ENCODE measurements at places on chromosomes 7 and 10. TPM values are rescaled to one million over a fixed set of nuclear protein-coding genes. Genes with fewer than 3 reads are reported as not detected.

Gene GNAT3
- not detected for total RNA-seq

Gene PLAC9
- 7.8 TPM for total RNA-seq

Gene WEE2
- total RNA-seq, result not detected

Gene MYO1G
- 0.55 TPM for total RNA-seq

Gene ANKRD61
- not detected for total RNA-seq

Gene SPDYE3
- not detected for total RNA-seq

Gene ELFN1
- 3.7 TPM for total RNA-seq

DNA sequence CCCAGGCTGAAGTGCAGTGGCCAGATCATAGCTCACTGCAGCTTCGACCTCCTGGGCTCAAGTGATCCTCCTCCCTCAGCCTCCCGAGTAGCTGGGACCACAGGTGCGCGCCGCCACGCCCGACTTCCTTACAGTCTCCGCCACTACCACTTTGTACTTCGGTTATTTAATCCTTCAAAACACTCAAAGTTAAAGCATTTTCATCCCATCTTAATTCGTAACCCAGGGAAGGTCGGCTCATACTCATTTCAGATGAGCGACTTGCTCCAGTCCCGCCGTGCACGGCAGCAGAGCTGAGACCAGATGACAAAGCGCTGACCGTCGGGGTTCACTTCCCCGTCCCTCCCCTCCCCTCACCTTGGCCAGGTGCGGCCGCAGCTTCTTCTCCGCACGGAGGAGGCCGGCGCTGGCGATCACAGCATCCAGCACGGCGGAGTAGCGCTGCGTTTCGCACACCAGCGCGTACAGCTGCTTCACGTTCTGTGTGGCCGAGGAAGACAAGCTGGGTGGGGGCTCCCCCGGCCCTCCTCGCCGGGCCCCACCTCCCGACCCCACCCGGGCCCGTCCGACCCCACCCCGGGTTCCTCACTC is 457 bp downstream of the NSUN5 start:
- DNase-seq, result no peak

- DNase-seq, result no peak
These were observed 215.7 kb downstream of the TNS3 start for GRCh38 chr7:47366211-47366610.

DNA sequence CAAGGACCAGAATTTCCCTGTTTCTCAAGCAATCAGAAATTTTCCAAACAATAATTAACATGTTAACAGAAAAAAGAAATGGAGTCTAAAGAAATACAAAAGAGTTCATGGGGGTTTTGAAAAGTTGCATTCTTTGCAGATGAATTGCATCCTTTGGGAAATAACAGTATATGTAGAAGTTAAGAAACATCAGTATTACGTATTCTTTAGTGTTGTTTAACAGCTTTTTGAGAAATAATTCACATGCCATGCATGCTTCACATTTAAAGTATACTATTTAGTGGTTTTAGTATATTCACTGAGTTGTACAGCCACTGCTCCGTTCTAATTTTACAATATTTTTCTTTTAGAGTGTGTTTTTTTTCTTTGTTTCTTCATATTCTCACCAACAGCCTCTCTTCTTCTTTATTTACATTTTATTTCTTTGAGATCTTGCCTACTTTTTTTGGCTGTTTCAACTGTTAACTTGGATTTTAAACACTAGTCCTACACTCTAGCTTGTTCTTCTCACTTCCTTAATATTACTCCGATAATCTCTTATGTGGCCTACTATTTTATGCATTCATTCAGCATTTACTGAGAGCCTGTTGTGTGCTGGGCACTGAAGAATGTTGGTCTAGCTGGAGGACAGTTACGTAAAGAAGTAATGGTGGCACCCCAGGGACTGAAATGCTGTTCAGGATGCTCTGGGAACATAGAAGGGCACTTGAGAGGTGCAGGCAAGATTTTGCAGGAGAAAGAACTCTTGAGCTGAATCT is 330.1 kb downstream of the EXOC4 start:
- DNase-seq, result no peak

DNA sequence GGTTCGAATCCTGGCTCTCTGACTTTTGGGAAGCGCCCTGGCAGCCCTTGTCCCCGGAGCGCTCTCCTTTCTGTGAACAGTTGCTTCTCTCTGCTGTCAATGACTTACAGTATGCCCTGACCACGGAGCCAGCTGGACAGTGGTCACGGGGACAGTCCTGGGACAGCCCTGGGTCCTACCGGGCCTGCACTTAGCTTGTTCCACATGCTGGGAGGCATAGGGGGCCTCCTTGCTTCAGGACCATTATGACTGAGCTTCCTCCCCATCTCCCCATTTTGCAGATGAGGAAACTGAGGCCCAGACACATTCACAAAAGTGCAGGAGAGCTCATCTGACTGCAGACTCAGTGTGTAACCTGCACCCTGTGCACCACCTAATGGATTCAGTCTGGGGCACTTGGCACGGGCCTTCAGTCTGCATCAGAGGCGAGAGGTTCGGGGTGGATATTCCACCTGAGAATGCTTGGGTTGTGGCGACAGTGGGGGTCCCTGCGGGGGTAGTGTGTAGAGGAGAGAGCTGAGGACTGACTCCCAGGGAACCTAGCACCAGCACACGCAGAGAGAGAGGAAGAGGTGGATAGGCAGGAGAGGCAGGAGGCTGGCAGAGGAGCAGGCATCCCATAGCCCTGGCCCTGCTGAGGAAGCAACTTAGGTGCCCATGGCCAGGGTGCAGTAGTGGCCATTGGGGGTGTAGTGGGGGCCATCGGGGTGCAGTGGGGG is 1.6 kb downstream of the DOCK1 start:
- peak; percentile 22 for DNase-seq

- DNase-seq, result no peak
These were observed 143.8 kb downstream of the TEX36 start for GRCh38 chr10:125538947-125539731.

DNA sequence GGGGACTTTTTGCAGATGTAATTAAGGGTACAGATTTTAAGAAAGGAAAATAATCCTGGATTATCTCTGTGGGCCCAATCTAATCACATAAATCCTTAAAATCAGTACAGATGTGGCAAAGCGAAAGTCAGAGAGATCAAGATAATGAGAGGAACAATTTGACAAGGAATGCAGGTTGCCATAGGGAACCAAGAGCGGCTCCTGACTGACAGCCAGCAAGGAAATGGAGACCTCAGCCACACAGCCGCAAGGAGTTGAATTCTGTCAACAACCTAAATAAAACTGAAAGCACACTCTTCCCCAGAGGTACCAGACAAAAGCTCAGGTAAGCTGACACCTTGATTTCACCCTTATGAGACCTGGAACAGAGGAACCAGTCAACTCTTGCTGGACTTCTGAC is 3.4 kb upstream of the PNPLA8 start:
- no peak for DNase-seq

GRCh38 chr7:26705567-26705966 is 158.8 kb downstream of the SKAP2 start:
- DNase-seq, result no peak

GRCh38 chr10:5904227-5904626 is 14.2 kb downstream of the FBH1 start:
- no peak for DNase-seq

DNA sequence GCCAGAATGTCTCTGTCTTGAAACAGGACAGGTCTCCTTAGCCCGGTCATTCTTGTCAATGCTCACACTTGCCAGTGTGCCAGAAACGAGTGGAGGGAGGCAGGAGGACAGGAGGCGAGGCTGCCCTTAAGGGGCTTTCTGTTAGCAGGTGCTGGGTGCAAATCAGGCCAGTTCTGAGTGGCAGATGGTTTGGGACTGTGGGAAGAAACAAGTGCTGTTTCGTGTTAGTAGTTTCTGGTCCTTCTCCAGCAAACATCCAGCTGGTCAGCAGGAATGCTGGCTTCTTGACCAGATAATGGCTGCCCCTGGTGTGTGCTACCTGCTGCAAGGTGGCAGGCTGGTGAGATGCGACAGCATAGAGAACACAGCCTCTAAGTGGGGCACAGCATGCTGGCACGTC is 8.2 kb upstream of the NDUFB2 start:
- no peak for DNase-seq

GRCh38 chr7:147775516-147776284 is 814.9 kb upstream of the C7orf33 start:
- DNase-seq, result no peak

DNA sequence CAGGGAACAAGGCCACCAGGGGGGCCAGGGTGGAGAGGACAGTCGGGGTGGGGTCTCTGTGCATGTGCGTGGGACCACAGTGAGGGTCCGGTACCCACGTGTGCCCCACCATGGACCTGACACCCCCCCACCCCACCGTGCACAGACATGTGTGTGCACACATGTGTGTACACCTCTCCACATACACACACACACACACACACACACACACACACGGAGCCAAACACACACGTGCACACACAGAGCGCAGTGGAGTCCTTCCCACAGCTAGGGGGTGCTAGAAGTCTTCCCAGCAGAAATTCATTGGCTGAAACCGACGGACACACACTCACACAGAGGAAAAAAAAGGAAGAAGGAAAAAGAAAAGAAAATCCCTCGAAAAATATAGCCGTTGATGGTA is 42.8 kb upstream of the GNA12 start:
- DNase-seq, result peak; percentile 77

DNA sequence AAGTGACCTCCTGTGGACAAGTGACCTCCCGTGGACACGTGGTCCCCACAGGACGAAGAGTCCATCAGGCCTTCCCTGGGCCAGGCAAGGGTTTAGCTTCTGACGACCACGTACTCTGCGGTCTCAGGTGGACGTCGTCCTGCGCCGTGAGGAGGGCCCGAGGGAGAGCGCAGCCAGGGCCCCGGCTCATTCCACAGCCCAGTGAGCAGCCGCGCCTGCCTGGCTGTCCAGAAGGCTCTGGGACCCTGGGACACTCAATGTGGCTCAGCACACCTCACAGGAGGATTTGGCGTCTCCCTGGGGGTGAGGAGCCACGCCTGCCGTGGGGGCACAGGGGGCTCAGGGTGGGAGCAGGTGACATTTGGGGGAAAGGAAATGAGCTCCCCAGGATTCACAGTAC is 64.4 kb upstream of the CFAP46 start:
- DNase-seq, result no peak

DNA sequence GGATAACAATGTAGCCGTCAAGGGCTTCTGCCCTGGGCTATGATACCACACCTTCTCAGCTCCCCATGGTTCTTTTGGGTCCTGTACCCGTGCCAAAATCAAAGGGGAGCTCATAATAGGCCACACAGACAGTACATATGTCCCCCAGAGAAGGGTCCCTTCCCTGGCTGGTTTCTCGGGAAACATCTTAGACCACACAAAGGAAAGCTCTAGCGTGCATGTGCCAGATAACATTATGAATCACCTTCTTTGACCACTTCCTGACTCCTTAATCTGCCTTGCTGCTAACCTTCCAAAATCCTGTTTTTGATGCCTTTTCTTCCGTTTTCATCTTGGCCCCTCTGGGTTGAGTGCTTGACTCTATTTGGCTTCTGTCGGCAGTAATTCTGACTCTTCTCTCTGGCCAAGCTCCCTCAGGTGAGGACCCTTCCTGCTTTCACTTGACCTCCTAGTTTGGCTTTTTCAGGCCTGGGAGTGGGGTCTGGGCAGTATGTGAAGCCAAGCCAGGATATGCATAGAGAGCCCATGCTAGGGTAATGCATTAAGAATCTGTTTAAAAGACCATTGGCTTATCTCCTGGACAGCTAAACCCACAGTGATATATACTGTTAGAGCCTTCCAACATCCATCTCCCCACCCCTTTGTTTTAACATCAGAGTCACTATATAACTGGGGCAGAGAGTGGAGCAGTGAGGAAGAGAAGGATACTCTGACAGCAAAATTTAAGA is 84.8 kb downstream of the ANLN start:
- no peak for DNase-seq

DNA sequence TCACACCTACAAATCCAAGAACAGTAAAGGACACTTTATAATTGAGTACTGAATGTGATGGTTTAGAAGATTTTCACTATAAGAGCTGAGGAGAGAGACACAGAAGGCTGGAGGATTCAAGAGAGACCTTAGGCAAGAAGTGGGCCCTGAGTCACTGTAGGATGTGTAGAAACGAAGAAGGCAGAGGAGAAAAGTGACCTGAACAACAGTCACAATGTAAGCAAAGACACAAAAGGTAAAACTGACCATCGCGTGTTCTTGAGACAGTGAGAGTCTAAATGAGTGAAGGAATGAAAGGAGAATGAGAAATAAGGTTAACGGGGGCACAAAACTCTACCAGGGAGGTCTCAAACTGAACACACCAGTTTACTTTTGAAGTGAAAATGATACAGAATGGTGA is 298.2 kb upstream of the LRGUK start:
- no peak for DNase-seq

GRCh38 chr7:12322284-12322902 is 81.3 kb downstream of the VWDE start:
- DNase-seq, result no peak

DNA sequence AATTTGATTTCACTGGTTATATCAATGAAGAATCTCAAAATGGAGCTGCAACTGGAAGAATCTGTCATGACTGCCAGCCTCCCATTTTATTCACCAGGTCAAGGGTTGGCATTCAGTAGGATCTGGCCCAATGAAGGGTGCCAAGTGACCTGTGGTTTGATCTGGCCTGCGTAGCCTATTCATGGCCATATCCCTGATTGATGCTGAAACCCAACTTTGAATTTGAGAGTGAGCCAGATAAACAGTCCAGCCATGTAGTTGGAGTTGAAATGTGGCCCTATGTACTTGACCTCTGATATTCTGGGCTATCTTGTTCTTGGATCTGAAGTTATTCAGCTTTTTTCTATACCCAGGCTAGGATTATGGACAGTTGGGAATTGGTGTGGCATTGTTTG is 1.5 kb downstream of the MKLN1 start:
- no peak for DNase-seq

- DNase-seq, result no peak
These were observed 138.3 kb upstream of the LSM8 start for GRCh38 chr7:118045629-118046028.

DNA sequence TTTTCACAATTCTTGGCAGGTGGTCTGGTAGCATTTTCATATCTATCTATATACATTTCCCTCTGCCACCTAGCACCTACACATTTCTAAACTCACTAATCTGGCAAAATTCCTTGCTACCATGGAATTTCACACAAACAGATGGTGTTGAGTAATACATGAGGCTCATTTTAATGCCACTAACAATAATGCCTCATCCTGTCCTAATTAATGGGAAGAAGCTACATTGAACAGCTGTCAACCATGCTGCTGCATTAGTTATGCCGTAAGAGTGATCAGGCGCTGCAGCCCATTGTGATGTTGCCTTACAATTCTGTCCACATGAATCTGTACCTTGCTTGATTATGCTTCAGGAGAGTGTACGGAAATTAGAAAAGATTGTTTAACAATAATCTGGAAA is 23.2 kb downstream of the COL1A2 start:
- no peak for DNase-seq

Measured in H9 (cell line).